Activated CD4-positive, alpha-beta T cell treated with anti-CD3 and anti-CD28 coated beads, Interleukin-2, amount 10 ng/mL, durations not matched to agents 7 days and 5 days (primary cell): ENCODE measurements at places on chromosomes 3 and 15.

GRCh38 chr15:31571676-31572075 lies 245.0 kb downstream of the KLF13 start:
- DNase-seq: no peak

GRCh38 chr15:70318594-70319465 lies 221.1 kb upstream of the TLE3 start:
- DNase-seq: no peak

DNA sequence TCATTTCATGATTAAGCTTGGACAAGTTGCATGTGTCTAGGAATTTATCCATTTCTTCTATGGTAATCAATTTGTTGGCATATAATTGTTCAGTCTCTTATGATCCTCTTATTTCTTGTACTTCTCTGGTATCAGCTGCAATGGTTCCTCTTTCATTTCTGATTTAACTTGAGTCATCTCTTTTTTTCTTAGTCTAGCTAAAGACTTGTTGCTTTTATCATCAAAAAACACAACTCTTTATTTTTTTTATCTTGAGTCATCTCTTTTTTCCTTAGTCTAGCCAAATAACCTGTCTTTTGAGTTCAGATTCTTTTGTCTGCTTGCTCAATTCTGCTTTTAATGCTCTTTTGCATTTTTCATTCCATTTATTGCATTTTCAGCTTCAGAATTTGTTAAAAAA lies 37.3 kb downstream of the UBE3A start:
- no peak for DNase-seq

- no peak for DNase-seq
Observed at GRCh38 chr3:124657138-124657537, 73.1 kb upstream of the UMPS start.

DNA sequence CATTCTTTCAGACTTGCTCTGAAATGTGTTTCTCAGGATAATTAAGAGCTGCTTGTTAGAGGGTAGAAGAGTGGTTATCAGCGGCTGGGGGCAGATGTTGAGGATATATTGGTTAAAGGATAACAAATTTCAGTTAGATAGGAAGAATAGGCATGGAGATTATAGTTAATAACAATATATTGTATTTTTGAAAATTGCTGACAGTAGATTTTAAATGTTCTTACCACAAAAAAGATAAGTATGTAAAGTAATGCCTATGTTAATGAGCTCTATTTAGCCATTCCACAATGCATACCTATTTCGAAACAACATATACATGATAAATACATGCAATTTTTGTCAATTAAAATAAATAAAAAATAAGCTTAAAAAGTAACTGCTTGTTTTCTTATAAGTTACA lies 123.3 kb downstream of the SERPINI1 start:
- no peak for DNase-seq

GRCh38 chr15:67174864-67175573 lies 79.4 kb downstream of the AAGAB start:
- DNase-seq: no peak

DNA sequence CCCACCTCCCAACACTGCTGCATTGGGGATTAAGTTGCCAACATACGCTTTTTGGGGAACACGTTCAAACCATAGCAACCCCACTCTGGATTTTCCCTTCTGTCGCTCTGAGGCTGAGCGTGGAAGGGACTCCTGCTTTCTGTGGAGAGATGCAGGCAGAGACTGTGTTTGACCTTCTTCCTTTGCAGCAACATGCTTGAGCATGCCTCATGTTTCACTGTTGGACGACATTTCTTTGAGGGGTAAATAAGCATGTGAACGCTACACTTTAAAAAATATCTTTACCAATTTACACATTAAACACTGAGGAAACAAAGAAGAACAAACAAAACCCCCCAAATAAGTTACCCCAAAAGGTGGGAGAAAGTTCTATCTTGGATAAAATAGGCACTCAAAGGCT lies 14.2 kb upstream of the MAPK6 start:
- DNase-seq: no peak

DNA sequence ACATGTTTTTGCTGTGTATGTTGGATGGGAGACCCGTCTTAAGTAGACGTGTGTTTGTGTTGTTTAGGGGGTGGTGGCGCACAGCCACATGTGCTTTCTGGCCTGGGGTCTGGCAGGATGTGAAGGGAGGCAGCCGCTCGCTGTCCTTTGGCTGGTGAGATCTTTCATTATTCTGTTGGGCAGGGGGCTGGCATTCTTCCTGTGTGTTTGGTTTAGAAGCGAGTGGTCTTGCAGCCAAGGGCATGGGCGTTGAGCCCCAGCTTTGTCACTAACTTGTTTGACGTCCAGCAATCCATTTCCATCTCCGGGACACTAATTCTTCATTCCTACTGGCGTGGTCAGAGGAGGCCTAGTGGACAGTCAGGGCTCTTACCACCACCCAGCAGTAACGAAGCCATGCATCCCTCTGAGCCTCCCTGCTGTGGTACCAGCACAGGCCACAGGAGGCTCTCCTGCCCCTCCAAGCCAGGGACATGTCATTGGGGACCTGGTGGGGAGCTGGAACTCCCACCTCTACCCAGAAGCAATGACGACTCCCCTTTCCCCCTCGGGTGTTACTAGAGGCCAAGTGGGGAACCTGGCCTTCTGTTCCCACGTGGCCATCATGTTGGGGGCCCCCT lies 10.7 kb downstream of the THSD4 start:
- DNase-seq: no peak

GRCh38 chr15:73851689-73852088 lies 21.7 kb upstream of the TBC1D21 start:
- peak; percentile 73 for DNase-seq

- DNase-seq: no peak
Observed at GRCh38 chr15:65630760-65631159, 9.0 kb downstream of the SLC24A1 start.

DNA sequence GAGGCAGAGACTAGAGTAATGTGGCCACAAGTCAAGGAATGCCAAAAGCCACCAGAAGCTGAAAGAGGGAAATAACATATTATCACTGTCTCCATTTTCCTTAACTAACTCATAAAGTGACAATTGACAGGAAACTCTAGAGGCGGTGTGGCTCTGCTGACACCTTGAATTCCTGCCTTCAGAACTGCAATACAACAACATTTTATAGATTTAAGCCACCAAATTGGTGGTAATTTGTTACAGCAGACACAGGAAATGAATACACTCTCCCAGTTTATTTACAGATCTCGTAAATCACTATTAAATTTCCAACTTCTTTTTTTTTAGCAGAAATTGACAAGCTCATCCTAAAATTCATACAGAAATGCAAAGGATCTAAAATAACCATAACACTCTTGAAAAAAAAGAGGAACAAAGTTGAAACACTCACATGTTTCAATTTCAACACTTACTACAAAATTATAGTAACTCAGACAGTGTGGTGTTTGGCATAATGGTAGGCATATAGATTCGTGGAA lies 449.9 kb downstream of the OTOL1 start:
- no peak for DNase-seq

GRCh38 chr15:100919481-100920405 lies 586 bp downstream of the LRRK1 start:
- DNase-seq: no peak

GRCh38 chr15:51874751-51875644 lies 45.5 kb downstream of the TMOD3 start:
- no peak for DNase-seq

- no peak for DNase-seq
Observed at GRCh38 chr15:67176195-67176971, 78.1 kb downstream of the AAGAB start.

GRCh38 chr3:128274837-128275236 lies 121.6 kb downstream of the EEFSEC start:
- DNase-seq: no peak

DNA sequence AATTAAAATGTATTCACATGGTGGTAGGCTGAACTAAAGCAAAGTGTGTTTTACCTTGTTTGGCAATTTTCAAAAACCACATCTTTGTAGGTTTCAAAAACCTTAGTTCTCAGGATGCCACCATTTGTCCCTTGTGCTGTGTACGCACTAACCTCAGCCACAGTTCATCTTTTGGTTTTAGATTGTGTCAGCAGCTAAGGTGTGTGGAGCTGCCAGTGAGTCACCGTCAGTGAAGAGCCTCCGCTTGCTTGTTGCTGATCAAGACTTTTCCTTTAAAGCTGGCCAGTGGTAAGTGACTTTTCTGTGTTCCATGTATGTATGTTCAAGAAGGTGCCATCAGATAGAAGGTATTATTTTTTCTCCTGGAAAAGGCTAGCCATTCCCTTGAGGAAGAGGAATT lies 21.1 kb downstream of the OXNAD1 start:
- peak; percentile 80 for DNase-seq

DNA sequence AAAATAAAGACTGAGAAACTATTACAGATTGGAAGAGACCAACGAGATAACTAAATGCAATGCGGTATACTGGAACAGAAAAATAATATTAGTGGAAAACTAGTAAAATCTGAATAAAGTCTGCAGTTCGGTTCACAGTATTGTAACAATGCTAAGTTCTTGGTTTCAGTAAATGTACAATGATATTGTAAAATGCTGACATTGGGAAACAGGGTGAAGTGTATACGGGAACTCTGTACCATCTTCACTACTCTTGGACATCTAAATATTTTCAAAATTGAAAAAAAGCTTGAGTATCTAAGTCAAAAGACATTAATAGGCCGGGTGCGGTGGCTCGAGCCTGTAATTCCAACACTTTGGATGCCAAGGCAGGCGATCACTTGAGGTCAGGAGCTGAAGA lies 120.9 kb upstream of the KCNMB2 start:
- DNase-seq: no peak

GRCh38 chr3:69095636-69096035 lies 10.9 kb downstream of the ARL6IP5 start:
- peak; percentile 37 for DNase-seq

GRCh38 chr3:27253831-27254230 lies 115.4 kb downstream of the NEK10 start:
- peak; percentile 28 for DNase-seq

DNA sequence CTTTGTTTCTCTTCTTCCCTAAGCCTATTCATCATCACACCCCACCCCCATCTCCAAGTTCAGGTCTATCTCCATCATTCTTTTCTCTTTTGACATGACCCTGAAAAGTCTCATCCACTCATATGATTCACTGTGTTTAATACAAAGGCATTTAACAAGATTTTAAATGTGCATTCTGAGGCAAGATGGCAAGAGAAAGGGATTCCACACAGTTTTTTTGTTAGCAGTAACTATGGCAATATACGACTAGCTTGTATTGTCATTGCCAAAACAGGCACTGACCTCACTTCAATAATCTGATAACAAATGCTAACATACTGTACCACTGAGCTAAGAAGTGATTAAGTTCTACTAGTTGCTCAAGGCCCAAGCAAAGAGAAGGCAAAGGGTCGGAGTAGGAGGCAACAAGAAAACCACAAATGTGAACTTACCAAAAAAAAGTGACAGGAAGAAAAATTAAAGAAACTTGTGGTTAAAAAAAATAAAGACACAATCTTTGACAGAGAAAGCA lies 53.2 kb downstream of the FBN1 start:
- no peak for DNase-seq

GRCh38 chr15:60821462-60822061 lies 342.6 kb upstream of the ICE2 start:
- DNase-seq: no peak

DNA sequence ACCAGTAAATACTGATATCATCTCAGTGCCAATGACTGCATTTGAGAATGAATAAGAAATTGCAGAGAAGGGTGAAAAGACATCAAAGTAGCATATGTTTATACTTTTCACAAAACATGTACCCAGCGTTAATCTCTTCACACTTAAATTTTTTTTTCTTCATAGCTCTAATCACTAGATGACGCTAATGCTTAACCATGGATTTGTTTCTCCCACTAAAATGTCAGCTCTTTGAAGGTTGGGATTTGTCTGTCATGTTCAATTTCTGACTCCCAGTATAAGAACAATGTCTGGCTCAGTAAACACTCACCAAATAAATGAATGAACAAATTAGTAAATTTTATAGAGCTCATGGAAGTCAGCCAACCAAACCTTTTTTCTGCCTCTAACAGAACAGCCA lies 78.3 kb upstream of the LMCD1 start:
- no peak for DNase-seq

DNA sequence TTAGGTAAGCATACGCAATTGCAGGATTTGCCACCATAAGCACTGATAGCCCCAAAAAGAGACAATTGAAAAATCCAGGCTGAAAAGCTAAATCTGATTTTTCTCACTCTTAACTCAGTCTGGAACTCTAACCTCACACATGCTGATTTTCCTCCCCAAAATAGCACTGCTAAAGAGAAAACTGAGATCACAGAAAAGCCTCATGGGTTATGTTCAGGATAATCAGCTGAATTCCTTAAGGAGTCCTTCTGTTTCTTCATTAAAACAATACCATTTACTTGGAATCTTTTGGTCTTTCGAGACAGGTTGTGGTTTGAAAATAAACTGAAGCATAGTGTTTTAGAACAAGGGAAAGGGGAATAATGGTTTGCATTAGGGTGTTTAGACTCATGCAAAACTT lies 144.3 kb upstream of the LRRN1 start:
- DNase-seq: no peak

- DNase-seq: no peak
Observed at GRCh38 chr3:14463330-14464140, 61.1 kb downstream of the SLC6A6 start.

DNA sequence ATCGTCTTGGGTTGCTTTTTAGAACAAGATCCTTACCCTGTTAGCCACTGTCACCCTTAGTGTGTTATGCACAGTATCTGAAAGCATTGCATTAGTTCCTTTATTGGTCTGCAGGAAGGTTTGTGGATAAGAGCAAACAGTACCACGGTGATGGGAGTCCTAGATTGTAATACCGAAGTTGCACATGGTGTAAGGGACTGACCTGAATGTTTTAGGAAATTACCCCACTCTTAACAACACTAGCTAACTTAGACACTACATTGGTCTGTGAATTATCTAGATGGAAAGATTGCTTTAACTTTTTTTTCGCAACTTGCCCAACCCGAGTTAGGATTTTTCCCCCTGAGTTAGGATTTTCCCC lies 1.3 kb downstream of the STT3B start:
- DNase-seq: peak; percentile 12

GRCh38 chr3:195106418-195106906 lies 164.5 kb downstream of the XXYLT1 start:
- peak; percentile 62 for DNase-seq

GRCh38 chr3:61665121-61665520 lies 103.8 kb downstream of the PTPRG start:
- DNase-seq: no peak

GRCh38 chr3:40901298-40901697 lies 298.0 kb upstream of the CTNNB1 start:
- DNase-seq: no peak

GRCh38 chr3:180989291-180990163 lies at the start of gene DNAJC19:
Gene DNAJC19, minus strand, starts transcription at chr3:180989736. Its CDS starts 134 bp downstream, at chr3:180989602.
- DNase-seq: peak; percentile 94

- DNase-seq: no peak
Observed at GRCh38 chr3:80697291-80697690, 929.5 kb upstream of the ROBO1 start.

GRCh38 chr15:56628893-56629532 lies 104.3 kb downstream of the ZNF280D start:
- no peak for DNase-seq

- no peak for DNase-seq
Observed at GRCh38 chr3:19945969-19946831, 697 bp upstream of the RAB5A start.

GRCh38 chr3:123653221-123653682 lies 68.4 kb upstream of the HACD2 start:
- no peak for DNase-seq

- DNase-seq: no peak
Observed at GRCh38 chr3:63870615-63871005, 6.9 kb downstream of the ATXN7 start.
